ENCODE measurements at places on chromosomes 16 and 17.

GRCh38 chr17:40451420-40451819 is 8.2 kb downstream of the IGFBP4 start:
- DNase-seq, result no peak

DNA sequence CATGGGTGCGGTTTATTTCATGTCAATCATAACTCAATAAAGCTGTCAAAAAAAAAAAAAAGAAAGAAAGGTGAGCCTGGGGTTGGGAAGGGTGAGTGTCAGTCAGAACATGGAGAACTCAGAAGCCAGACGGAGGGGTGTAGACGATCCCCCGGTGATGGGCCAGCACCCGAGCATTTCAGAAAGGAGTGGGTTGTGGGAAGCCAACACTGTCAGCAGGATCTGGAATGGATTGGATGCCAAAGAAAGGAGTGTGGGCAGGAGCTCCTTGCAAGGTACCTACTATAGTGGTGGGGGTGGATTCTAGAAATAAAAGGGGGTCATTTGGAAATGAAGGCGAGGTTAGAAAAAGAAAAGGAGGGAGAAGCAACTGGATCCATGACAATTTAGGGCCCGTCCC is 19.8 kb upstream of the SCIMP start:
- no peak for DNase-seq

DNA sequence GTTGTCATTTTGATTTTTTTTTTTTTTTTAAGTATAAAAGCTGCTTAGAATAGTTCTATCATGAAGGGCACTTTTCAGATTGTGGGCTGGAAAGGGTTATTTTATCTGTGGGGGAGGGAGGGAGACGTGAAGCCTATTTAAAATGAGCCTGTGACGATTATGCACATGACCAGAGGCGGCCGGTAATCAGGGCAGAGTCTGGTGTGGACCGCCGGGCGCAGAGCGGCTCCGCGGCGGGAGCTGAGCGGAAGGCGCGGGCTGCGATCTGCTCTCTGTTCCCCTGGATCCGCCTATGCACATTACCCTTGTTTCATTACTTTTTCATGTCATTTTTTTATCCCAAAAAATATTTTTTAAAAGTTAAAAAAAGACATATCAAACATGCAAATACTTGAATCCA is 23.5 kb downstream of the TMC6 start:
- no peak for DNase-seq

DNA sequence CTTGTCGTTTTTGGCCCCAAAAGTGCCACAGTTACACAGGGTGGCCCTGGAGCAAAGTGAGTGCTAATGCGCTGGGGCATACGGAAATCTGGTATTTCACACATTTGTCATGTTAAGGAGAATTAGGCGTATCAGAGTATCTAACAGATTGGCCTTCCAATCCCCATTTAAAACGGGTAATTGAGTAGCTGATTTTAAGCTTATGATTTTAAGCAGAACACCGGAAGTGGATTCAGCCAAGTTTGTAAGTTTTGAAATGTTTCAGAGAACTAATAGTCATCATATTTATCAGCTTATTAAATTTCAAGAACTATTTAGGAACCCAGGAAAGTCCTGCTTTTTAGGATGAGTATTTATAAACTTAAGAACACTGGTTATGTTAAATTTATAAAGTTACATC is 19.5 kb downstream of the LRRC75A start:
- no peak for DNase-seq

DNA sequence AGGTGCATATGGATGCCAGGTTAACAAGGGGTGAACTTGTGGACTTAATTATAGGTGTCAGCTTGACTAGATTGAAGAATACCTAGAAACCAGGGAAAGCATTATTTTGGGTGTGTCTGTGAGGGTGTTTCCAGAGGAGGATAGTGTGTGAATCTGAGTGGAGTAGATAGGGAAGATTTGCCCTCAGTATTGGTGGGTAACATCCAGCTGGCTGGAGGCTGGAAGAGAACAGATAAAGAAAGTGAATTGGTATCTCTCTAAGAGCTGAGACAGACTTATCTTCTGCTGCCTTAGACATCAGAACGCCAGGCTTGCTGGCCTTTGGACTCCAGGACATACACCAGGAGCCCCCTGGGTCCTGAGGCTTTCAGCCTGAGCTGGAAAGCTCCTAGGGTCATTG is 75.2 kb downstream of the CDRT15 start:
- no peak for DNase-seq

- no peak for DNase-seq
Observed at GRCh38 chr16:56632156-56632847, at the start of gene MT1M. Gene MT1M (plus strand): TSS chr16:56632659. CDS start chr16:56632732, 73 bp downstream.

- DNase-seq, result no peak
Observed at GRCh38 chr17:55177159-55177854, 87.5 kb upstream of the HLF start.

GRCh38 chr17:73189417-73190099 is 3.3 kb upstream of the COG1 start:
- DNase-seq, result no peak

DNA sequence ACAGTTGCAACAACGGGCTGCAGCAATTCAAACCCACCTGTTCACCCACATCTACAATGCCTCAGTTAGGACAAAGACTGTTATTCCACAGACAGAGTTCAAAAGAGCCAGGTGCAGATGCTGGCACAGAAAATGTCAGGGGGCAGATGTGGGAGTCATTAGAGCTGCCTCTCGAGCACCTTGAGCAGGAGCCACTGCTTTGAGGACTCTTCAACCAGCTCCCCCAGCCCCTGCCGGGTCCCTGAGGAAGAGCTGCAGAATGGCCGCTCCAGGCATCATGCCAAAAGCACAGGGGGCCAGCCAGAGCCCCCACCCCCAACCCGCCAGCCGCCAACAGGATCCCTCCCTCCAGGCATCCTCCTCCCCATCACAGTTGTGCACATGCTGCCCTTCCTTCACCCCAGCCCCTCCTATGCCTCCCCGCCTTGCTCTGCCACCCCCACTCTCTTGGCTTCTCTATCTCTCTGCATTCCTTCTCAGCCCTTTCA is 20.8 kb downstream of the C17orf67 start:
- DNase-seq, result peak; percentile 18

GRCh38 chr16:21226749-21227148 is 6.8 kb upstream of the ANKS4B start:
- DNase-seq, result no peak

DNA sequence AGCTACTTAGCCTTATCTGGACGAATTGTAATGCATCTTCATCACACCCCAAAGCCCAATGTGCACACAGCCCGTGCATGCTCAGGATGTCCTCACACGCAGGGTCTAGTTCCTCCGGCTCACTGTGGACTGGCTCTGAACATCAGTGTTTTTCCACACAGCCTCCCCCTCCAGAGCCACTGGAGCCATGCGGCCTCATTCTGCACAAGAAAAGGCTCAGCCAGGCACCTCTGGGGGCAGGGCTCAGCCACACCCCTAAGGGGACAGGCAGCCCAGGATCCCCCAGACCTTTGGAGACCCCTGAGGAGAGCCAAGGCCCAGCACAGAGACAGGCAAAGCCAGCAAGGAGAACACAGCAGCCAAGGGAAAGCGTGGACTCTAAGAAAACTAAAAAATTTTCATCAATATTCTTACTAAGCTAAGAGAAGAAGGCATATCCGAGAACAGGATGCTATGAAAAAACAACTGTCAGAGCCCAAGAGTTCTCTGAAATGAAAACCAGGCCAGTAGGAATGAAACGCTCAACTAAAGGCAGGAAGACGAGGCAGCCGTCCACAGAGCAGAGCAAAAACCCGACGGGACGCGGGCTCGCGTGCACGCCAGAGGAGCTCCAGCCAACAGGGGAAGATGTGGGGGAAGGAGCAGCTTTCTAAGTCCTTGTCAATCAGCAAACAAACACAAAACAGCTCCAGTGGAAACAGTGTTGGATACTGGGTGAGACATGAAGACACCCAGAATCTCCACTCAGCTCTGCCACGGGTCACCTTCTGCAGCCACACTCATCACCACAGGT is 34.5 kb downstream of the MAP1LC3B start:
- DNase-seq, result no peak

- DNase-seq, result no peak
Observed at GRCh38 chr17:37214416-37214815, 161.4 kb upstream of the C17orf78 start.

GRCh38 chr16:87702325-87702811 is 63.4 kb downstream of the KLHDC4 start:
- no peak for DNase-seq

DNA sequence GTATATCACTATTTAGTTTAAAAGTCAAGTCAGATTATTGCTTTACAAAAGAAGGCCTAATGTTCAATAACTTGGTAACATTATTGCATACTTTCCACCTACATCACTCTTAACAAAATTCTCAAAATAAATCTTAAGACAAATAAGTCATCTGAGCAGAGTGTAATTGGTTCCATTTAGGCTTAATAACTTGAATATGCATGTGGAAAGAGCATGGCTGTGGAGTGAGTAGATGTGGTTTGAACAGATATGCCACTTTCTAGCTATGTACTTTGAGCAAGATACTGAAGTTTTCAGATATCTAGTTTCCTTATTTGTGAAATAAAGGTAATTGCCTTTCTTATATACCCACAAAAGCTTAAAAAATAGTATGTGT is 6.7 kb upstream of the EVI2A start:
- no peak for DNase-seq

DNA sequence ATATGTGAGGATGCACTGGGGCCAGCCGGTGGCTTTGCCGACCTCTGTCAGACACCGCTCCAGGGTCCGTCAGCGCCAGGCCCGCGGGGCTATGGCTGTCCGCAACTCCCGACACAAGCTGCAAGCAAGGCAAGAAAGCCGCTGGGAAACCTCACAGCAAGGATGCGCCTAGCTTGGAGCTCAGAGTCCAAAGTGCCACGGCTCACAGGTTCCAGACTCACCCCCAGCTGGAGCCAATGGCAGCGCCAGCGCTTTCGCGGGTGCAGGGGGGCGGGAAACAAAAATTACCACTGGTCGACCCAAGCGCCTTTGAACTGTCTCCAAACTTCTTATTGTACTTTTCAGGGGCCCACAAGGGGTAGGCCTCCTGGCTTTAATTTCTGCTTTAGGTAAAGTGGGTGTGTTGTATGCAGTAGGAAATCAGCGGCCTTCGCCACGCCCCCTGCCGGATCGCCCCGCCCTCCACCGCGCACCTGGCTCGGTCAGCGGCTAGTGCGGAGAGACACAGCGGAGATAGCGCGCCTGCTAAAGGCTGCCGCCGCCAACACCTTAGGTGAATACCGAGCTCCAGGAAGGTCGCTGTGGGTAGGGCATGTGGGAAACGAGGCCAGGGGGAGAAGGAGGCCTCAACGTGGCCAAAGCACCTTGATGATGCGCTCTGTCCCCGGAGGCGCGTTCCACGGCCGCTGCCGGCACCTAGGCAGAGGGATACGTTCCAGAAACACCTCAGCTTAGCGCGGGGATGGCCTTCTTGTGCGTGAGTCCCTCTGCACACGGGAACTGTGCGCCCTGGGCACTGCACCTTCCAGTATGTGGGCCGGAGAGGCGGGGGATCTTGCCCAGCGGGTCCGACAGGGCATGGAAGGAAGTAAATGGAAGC is 61.0 kb upstream of the RBL2 start:
- DNase-seq, result peak; percentile 1

GRCh38 chr16:51971184-51971583 is 575.8 kb downstream of the TOX3 start:
- DNase-seq, result no peak

DNA sequence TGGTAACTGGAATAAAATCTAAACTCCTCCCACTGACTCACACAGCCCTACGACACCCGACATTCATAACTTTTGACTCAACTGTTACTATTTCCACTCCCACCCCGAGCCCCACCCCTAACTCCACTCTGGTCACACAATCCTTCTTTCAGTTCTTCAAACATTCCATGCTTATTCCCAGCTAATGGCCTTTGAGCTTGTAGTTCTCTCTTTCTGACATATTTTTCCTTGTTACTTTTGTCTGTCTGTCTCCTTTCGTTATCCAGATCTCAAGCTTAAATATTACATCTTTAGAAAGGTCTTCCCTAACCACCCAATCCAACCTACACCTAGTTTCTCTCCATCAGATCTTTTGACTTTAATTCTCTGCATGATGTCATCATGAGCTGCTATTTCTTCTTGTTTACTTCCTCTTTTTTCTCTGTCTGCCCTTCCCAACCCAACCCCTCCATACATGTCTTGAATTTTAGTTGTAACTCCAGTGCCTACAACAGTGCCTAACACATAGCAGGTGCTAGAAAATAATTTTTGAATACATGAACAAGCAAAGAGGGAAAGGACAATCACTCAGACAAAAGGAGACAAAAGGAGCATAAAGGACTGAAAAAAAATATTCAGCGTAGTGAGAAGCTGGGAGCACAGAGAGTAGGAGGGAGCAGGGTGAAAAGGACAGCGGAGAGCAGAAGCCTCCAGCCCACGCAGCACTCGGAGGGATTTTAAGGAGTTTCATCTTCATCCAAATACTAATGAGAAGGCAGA is 65.2 kb upstream of the SMIM36 start:
- no peak for DNase-seq

- no peak for DNase-seq
Observed at GRCh38 chr16:2856061-2856670, 1.8 kb downstream of the PRSS22 start.

DNA sequence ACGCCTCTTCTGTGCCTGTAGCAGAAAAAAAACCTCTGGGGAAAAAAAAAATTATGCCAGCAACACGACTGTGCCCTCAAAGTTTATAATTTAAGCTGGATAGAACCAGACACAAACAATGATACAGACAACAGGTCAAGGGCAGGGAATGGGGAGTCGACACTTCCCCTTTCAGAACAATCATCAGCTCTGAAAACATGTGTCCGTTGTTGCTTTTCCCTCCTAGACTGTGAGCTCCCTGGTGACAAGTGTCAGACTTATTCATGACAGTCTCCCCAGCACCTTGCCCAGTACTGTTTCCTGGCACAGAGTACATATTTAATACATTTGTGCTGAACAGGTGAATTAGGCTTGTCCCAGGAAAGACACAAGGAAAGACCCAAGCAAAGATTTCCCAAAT is 178.3 kb downstream of the SOX9 start:
- no peak for DNase-seq

- no peak for DNase-seq
Observed at GRCh38 chr16:7703672-7704071, 371.0 kb downstream of the RBFOX1 start.

DNA sequence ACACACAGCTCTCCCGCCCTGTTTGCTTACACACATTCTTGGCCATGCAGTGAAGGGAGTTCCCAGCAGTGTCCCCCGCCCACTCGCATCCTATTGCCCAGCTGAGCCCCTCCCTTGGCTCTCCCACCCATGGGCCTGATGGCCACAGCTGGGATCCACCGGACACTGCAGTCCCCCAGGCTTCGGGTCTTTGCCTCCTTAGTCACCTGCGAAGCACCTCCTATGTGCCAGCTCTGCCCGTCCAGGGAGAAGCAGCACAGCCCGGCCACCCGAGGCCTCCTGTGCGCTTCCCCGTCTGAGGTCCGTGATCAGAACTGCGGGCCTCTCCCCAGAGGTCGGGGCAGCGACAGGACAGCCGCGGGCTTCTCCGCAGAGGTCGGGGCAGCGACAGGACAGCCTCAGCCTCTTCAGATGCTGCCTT is 136.9 kb downstream of the BANP start:
- DNase-seq, result no peak

- no peak for DNase-seq
Observed at GRCh38 chr16:68529608-68529930, 9.5 kb upstream of the ZFP90 start.

GRCh38 chr16:75203096-75203495 is 3.9 kb downstream of the CTRB2 start:
- no peak for DNase-seq
